ENCODE measurements at places on chromosomes 12 and 14.

DNA sequence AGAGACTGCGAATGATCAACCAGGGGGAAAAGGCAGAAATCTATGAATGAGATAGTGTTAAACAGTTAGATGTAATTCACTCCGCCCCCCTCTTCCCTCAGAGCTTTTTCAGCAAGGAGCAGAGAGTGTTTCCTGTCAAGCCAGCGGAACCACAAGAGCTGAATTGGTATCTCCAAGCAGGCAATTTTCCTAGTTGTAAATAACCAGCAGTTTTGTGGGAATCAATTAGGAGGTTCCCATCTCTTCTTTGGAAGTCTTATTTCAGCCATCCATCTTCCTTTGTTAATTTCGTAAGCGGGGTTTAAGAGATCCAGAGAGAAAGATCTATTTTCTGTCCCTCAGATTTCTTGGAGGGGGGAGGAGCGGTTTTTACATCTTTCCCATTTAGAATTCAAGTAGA is 178.0 kb downstream of the FOXN3 start:
- no peak for DNase-seq

DNA sequence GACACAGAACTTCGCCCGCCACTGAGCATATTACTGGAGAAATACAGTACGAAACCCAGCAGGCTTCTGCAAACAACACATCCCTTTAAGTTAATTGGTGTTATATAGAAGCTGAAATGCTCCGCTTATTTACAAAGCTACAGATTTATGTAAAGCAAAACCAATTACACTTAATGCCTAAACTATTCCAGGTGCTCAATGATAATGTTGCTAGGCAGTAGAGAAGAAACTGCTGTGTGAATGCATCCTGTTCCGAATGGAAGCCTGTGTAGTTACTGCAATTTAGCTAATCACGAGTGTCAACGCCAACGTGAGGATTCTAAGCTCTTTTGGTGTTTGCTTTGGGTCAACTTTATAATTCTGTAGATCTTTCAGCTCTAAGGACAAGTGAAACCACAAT is 89.8 kb downstream of the SLC15A5 start:
- DNase-seq = no peak

DNA sequence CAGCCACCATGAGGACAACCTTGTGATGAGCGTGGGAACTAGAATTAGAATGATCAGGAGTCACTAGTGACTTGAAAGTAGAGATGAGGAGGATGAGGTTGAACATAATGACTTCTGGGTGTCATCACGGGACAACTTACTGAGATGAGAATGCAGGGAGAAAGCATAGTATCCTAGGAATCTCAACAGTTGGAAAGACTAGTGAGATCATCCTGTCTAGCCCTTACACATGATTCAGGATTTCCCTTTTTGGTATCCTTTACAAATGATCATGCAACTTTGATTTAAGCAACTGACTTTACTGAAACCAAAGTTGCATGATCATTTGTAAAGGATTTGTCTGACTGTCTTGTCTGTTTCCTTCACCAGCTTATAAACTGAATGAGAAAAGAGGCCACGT is 51.8 kb upstream of the HIF1A start:
- DNase-seq = no peak

DNA sequence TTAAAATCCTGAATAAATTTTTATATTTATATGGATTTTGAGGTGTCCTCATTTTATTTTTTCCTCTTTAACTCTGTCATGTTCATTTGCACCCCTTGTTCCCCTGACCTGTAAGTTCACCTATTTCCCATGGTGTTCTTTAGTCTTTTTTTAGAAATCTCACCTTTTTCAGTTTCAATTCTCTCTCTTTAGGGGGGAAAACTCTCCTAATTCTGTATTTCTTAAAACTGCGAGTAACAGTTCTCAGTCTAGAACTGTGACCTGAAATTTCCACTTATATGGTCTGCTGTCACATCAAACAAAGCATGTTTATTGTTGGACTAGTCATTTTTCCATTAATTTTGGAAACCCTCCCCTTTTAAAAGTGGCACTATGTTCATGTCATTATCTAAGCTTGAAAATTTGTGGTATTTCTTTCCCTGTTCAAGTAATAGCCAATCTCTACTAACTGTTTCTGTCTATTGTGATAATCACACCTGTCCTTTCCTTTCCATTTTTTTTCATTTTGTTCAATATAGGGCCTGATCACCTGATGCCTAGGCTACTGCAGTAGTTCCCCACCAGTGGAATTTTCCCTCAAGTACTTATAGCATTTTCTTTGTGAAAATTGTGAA is 14.0 kb upstream of the FBXO33 start:
- DNase-seq = no peak

GRCh38 chr14:104999361-104999760 is 13.8 kb downstream of the CLBA1 start:
- DNase-seq = no peak

- no peak for DNase-seq
These were observed 42.8 kb downstream of the ACSM4 start for GRCh38 chr12:7346551-7347225.

DNA sequence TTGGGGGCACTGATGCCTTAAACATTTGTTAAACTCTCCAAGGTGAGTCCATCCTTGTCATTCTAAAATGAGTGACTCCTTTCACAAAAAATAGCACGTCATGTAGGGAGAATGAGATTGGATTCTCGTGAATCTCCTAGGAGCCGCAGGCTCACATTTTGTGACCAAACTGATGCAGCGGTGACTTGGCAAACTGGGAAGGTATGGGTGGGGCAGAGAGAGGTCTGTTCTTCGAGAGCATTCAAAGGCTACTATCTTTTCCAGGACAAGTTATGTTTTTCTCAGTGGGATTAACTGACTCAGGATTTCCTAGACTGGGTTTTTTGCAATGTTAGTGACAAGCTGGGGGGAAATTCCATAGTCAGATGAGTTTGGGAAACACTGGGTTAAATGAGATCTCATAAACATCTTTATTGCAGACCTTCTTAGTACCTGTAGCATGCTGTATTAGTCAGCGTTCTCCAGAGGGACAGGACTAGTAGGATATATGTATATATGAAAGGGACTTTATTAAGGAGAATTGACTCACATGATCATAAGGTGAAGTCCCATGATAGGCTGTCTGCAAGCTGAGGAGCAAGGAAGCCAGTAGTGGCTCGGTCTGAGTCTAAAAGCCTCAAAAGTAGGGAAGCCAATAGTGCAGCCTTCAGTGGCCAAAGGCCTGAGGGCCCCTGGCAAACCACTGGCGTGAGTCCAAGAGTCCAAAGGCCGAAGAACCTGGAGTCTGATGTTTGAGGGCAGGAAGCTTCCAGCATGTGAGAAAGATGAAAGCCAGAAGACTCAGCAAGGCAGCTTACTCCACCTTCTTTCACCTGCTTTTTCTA is 61.0 kb downstream of the FOXN4 start:
- DNase-seq = no peak

GRCh38 chr14:54489318-54489683 is 521 bp upstream of the GMFB start:
- DNase-seq = no peak

DNA sequence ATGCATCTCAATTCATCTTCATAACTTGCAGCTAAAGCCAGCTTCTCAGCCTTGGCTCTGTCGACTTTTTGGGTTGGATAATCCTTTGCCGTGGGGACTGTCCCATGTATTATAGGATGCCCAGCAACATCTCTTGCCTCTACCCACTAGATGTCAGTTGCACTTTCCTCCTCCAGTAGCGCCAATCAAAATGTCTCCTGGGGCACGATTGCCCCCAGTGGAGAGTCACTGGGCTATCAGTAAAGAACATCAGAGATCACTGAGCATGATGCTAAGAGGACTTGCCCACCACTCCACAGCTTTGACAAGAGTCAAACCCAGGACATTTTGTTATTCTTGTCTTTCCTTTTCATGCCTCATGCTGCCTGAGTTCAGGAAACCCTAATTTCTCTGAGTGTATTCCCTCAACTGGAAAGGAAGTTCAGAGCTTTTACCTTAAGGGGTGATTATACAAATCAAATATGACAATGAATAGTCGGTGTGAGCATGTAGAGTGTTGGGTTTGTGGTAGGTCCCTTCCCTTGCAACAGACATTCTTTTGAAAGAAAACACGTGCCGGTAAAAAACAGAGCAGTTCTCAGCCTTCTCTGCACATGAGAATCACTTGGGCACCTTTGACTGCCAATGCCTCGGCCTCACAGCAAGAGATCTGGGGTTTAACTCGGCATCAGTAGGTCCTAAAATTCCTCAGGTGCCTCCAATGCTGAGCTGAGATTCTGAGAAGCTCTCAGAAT is 980.6 kb downstream of the VRK1 start:
- DNase-seq = no peak

DNA sequence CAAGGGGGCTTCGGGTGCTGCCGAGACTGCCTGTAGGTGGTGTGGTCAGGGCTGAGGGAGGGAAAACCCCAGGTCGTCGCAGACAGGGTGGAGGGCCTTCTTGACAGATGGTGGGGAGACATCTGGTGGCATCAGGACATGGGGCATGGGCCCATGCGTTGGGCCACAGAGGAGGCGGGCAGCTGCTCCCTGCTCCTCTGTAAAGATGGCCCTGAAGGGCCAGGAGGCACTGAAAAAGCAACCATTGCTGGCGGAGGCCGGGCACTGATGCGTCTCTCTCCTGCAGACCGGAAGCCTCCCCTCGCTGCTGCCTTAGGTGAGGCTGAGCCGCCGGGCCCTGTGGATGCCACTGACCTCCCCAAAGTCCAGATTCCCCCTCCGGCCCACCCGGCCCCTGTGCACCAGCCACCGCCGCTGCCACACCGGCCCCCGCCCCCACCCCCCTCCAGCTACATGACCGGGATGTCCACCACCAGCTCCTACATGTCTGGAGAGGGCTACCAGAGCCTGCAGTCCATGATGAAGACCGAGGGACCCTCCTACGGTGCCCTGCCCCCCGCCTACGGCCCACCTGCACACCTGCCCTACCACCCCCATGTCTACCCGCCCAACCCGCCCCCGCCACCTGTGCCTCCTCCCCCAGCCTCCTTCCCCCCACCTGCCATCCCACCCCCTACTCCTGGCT is 28.8 kb downstream of the CCNK start:
- no peak for DNase-seq

DNA sequence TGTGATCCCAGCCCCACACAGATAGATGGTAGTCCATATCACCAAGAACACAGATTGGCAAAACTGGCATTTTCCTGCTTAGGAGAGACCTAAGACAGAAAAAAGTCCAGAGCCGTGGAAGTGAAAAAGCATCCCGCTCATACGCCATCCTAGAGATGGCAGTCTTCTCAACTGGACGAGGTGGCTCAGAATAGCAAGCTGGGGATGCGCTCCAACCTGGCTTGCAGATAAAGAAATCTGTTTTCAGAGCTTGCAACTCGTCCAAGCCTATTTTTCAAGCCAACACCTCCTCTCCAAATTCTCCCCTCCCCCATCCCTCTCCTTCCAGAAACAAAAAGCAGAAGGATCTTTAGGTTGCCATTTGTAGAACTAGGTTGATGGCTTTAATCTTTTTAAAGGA is 74.3 kb upstream of the OTX2 start:
- no peak for DNase-seq

GRCh38 chr12:109054520-109054919 is 2.1 kb downstream of the USP30 start:
- no peak for DNase-seq

- DNase-seq = no peak
These were observed 188.8 kb downstream of the EPS8 start for GRCh38 chr12:15600223-15600935.

GRCh38 chr12:114396153-114396868 is 9.6 kb downstream of the TBX5 start:
- DNase-seq = no peak

- no peak for DNase-seq
These were observed 1202.3 kb downstream of the BCL11B start for GRCh38 chr14:98069712-98070171.

- DNase-seq = no peak
These were observed 18.8 kb downstream of the TTC7B start for GRCh38 chr14:90797451-90797850.

DNA sequence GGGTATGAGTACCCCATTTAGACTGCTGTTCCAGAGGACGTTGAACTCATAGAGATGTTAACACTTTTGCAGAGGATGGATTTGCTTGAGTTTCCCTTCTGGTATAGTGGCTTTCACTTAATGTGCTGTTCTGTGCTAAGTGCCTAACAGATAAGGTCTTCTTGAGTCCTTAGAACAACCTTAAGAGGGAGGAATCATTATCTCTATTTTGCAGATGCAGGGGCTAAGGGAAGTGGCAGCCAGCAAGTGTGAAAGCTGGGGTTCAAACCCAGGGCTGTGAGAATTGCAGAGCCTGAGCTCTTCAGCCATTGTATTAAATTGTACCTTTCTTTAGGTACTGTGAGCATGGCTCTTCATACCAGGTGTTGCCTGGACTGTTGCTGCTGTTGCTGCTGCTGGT is 122.1 kb upstream of the NRXN3 start:
- no peak for DNase-seq

DNA sequence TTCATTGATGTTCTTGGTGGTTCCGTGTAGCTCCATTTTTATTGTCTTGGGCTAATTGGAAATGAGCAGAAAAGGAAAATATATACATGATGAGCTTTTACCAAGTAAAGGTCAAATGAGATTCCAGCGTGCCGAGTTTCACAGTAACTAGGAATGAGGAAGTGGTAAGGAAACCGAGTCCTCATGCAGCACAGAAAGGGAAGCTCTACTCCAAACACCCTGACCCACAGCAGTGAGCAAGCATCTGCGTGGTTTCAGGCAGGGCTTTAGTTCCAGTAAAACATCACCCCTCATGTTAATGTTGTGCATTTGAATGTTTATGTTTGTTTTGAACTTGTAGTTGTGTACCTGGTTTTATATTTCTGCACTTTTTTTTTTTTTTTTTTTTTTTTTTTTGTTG is 208.0 kb downstream of the SLC41A2 start:
- no peak for DNase-seq

DNA sequence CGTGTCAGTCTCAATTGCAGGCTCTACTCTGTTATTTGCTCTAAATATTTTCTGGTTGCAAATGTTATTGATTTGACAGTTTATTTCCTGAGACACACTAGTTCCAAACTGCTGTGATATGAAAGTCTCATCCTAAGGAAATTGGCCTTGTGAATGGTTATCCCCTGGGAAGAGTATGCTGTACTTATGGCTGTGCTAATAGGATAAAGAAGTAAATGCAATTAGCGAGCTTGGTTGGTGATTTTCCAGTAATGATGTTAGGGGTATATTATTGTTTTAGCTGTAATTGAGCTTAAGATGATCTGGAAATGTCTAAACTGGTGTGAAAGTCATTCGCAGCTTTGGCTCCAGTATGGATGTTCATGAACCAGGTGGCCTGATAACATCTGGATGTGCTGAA is 197.9 kb downstream of the SUDS3 start:
- DNase-seq = no peak

GRCh38 chr12:68967046-68967445 is 34.1 kb upstream of the CPM start:
- no peak for DNase-seq

All from stimulated activated CD4-positive, alpha-beta T cell treated with anti-CD3 and anti-CD28 coated beads, Interleukin-1b, Interleukin-23, amount 100 ng/mL, for 4 hours (primary cell).